ENCODE measurements at places on chromosomes 16 and 17.

DNA sequence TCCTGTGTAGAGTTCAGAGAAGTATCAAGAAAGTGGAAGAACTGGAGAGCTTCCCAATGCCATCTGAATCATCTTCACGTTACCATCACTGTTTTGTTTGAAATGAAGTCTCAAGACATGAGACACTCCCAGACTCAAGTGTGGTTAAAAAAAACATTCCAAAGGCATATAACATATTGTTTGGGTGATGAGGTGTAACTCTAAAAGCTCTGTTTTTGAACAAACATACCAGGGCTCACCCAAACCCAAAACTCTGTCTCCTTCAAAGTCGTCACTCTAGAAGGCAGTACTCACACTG lies 6.3 kb upstream of the ZCCHC14 start:
- H3K36me3 ChIP-seq = no peaks in the 10 kb centered on the region
- no peak overlapping the region for H3K4me3 ChIP-seq
- no peak overlapping the region for H3K27ac ChIP-seq
- peaks cover 4% of the 10 kb centered on the region for H3K4me1 ChIP-seq
- H3K27me3 ChIP-seq = no peaks in the 10 kb centered on the region

DNA sequence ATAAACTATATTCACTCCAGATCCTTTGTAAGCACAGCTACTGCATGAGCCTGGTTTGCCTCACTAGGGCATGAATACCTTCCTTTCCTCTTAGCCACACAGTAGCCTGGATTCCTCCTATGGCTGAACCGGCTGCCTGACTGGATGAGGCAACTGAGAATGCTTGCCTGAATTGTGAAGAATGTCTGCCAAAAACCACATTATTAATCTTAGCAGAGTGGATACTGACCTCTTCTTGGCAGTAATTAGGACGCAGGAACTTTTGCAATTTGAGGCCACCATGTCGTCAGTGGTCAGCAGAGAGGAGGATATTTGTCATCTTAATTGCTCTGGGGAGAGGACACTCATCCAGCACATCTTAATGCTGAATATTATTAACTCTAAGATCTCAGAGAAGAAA lies 651.8 kb upstream of the GOT2 start:
- H3K27ac ChIP-seq = no peak overlapping the region
- H3K36me3 ChIP-seq = no peaks in the 10 kb centered on the region
- no peak for DNase-seq
- no peaks in the 10 kb centered on the region for H3K27me3 ChIP-seq
- no peak overlapping the region for H3K4me3 ChIP-seq

DNA sequence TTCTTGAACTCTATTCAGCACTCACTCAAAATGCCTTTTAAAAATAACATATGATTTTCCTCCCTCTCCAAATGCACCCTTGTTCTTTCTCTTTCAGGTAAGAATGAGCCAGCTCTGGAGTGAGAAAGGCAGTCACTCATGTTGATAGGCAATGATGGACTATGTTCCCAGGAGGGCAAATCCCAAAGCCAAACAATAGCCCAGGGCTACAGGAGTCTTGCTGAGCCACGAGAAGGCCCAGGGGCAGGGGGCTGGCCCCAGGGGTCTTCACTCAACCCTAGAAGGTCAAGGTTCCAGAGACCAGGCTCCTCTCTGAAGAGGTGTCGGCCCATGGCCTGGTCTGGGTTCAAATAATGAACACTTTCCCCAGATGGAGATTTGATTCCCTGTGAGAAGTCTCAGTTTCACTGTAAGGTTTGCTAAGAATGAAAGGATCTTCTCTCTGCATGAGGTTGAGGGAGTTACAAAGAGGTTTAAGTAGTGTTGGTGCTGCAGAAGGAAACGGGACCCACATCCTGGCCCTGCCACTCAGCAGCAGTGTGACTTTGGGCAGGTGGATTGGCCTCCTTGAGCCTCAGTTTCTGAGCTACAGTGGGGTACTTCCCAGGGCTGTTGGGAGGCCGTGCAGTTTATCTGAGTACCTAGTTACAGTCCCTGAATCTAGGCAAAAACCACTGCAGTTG lies 49.0 kb downstream of the RTN4RL1 start:
- H3K36me3 ChIP-seq = no peaks in the 10 kb centered on the region
- peaks cover 40% of the 10 kb centered on the region for H3K4me1 ChIP-seq
- peaks cover 9% of the 10 kb centered on the region for H3K27me3 ChIP-seq
- H3K27ac ChIP-seq = no peak overlapping the region
- DNase-seq = no peak
- no peak overlapping the region for H3K4me3 ChIP-seq

- no peak for DNase-seq
- no peaks in the 10 kb centered on the region for H3K36me3 ChIP-seq
- H3K4me3 ChIP-seq = no peak overlapping the region
- no peaks in the 10 kb centered on the region for H3K27me3 ChIP-seq
- H3K4me1 ChIP-seq = no peaks in the 10 kb centered on the region
Measured at GRCh38 chr17:62827746-62828485, 19.8 kb upstream of the MARCHF10 start.

- no peaks in the 10 kb centered on the region for H3K27me3 ChIP-seq
- H3K4me3 ChIP-seq = no peak overlapping the region
- H3K36me3 ChIP-seq = no peaks in the 10 kb centered on the region
- no peak overlapping the region for H3K27ac ChIP-seq
- no peaks in the 10 kb centered on the region for H3K4me1 ChIP-seq
Measured at GRCh38 chr17:10513299-10514067, 4.9 kb downstream of the MYH1 start.

GRCh38 chr17:82440469-82440981 lies 10.0 kb downstream of the CYBC1 start:
- peaks cover 14% of the 10 kb centered on the region for H3K4me1 ChIP-seq
- H3K4me3 ChIP-seq = no peak overlapping the region
- no peak for DNase-seq
- H3K27me3 ChIP-seq = no peaks in the 10 kb centered on the region

DNA sequence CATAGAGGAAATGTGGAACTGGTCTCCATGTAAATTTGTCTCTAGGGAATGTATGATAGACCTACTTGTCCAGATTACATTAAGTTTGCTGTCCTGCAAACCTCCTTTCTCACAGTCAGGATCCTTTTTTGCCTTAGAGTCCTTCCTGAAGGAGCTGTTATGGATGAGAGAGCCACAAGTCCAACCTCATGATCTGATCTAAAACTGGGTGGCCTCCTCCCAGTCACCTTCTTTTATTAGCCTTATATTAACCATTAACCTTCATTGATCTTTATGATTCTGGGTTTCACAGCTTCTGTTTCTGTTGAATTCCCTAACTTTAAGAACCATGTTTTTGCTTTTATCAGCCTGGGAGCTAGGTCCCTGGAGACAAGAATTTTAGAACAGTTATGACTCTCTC lies 64.1 kb downstream of the NEUROD2 start:
- DNase-seq = no peak
- H3K4me1 ChIP-seq = peaks cover 8% of the 10 kb centered on the region
- H3K36me3 ChIP-seq = peaks cover 18% of the 10 kb centered on the region

DNA sequence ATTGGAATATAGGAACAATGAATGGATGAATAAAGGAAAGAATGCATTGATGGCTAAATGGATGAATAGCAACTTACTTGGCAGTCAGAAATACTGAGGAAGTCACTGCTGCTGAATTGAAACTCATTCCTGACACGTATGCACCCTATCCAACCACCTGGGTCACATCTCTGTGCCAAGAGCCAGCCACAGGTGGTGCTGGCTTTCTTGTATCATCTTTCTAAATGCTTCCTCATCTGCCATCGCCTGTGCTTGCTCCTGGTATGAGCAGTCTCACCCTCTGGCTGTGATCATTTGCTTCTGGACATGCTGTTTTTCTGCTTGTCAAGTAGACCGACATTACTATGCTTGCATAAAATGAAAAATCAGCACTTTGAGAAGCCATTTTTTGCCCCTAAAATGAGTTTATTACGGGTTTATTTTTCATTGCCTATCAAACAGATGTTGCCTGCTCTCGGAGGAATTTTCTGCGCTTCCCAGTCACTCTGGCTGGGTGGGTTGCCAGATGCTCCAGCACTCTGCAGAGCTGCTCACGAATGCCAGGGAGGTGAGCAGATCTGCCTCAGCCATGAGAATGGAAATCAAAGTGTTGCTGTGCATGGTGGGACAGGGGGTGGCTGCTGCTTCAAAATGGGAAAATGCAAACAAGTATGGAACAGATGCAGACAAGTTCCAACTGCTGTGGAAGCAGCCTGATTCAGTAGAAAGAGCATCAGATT lies 1349.6 kb upstream of the CDH8 start:
- no peak overlapping the region for H3K27ac ChIP-seq
- no peaks in the 10 kb centered on the region for H3K36me3 ChIP-seq
- H3K4me3 ChIP-seq = no peak overlapping the region
- H3K27me3 ChIP-seq = no peaks in the 10 kb centered on the region
- no peak for DNase-seq
- no peaks in the 10 kb centered on the region for H3K4me1 ChIP-seq

DNA sequence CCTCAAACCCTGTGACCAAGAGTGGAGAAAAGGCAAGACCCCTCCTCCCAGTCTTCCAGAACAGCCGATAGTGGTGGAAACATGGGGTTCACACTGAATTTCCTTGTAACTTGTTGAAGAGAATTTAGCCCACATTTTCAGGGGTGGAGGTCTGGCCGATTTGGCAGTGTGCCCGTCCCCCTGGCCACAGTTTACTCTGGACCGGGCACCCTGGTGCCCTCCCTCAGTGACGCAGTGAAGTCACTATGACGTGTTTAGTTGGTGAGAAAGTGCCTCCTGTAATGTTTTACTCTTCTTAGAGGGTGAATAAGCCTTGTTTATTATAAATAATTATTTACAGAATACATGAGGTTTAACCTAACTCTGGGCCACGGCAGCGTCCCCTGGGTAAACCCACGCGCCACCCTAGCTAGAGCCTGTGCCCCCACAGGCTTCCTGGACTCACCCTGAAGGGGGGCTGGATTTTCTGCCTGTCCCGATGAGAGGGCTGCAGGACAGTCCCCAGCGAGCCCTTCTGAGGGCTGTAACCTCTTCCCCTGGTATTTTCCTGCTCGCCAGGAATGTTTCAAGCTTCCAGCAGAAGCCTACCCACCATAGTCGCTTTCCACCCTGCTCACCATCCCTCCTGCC lies 316.9 kb downstream of the SEC14L1 start:
- no peak overlapping the region for H3K4me3 ChIP-seq
- no peak overlapping the region for H3K27ac ChIP-seq
- peaks cover 40% of the 10 kb centered on the region for H3K36me3 ChIP-seq
- no peak for DNase-seq
